HT-29 (cell line): ENCODE measurements at places on chromosomes 3 and 15.

GRCh38 chr15:99983171-99983885 is 250.1 kb upstream of the LYSMD4 start:
- no peak for DNase-seq

DNA sequence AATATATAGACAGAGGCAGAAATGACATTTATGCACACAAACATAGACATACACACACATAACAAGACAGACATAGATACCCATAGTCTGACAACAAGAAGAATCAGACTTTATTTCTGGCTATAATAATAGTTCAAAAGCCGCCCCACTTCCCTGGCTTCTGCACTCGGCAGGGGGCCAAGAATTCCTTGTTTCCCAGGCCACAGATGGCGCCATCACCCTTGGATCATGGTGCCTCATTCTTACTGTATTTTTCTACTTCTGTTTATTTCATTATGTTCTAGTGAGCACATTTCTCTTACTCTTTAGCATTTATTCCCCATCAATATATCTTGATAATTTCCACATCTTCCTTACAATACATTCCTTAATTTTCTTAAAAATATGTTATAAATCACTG is 387.5 kb downstream of the NLGN1 start:
- DNase-seq = no peak

- no peak for DNase-seq
These were observed 378.7 kb downstream of the ZNF385D start for GRCh38 chr3:21372316-21372715.

- peak; percentile 67 for DNase-seq
These were observed at the start of gene MAP6D1 for GRCh38 chr3:183825456-183826161. Gene MAP6D1, minus strand, starts transcription at chr3:183825577. Its CDS starts 30 bp downstream, at chr3:183825547.

DNA sequence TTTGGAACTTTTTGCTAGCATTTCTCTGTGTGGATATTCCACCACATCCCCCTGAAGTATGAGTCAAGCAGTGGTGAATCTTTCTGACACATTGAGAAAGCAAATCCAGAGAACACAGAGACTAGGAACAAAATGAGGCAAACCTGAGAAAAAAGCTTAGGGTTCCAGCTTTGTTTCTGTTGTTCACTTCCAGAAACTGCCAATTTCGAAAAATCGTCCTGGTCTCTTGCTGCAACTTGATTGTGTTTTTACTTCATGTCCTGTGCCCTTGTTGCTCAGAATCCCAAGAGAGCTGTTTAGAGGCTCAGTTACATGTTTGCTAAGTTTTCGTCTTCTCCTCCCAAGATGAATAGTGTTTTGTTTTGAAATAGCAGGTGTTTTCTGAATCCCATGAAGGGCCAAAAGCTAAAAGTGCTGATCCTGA is 13.7 kb downstream of the MAP2K1 start:
- no peak for DNase-seq

- no peak for DNase-seq
These were observed 1041.9 kb downstream of the OTOL1 start for GRCh38 chr3:162538491-162538890.

DNA sequence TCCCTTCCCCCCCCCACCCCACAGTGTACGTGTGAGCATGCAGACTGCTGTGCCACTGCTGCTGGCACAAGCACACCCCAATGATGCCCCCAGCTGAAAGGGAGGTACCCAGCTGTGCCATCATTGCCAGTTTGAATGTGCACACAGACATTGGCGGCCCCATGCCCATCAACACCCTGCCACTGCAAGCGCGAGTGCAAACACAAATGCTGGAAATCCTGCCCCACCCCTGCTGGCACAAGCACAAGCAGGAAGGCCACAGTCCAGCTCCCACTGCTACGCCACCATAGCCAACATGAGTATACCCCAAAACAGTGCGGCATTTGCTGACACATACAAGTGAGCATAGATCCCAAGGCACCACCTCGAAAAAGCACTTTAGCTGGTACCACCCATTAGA is 222.9 kb downstream of the SCAPER start:
- DNase-seq = no peak

GRCh38 chr3:74532446-74532845 is 82.0 kb downstream of the CNTN3 start:
- no peak for DNase-seq

- peak; percentile 47 for DNase-seq
These were observed 47.0 kb downstream of the MTHFS start for GRCh38 chr15:79849789-79850188.

DNA sequence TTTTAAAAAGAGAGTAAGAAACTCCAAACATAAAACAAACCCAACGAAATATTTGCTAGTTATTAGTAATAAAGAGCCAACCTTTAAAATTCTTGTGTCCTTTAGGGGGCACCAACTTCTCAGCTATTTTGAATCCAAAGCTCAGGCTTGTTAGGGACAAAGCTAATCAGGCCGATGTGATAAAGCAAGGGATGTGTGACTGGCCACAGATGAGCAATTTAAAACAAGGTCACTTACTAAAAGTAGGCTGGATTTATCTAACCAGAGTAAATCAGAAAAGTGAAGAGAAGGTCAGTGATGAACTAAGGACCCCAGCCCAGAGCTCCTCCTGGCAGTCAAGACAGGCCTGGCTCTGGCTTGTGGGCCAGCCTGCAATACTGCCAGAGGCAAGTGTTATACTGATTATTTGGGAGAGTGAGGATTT is 108.5 kb downstream of the CYP19A1 start:
- peak; percentile 48 for DNase-seq

GRCh38 chr3:70992562-70993204 is 590.8 kb downstream of the FOXP1 start:
- no peak for DNase-seq

GRCh38 chr15:83115831-83116565 is 8.6 kb downstream of the TM6SF1 start:
- no peak for DNase-seq

- peak; percentile 81 for DNase-seq
These were observed 595 bp downstream of the DPH6 start for GRCh38 chr15:35545316-35545823.

DNA sequence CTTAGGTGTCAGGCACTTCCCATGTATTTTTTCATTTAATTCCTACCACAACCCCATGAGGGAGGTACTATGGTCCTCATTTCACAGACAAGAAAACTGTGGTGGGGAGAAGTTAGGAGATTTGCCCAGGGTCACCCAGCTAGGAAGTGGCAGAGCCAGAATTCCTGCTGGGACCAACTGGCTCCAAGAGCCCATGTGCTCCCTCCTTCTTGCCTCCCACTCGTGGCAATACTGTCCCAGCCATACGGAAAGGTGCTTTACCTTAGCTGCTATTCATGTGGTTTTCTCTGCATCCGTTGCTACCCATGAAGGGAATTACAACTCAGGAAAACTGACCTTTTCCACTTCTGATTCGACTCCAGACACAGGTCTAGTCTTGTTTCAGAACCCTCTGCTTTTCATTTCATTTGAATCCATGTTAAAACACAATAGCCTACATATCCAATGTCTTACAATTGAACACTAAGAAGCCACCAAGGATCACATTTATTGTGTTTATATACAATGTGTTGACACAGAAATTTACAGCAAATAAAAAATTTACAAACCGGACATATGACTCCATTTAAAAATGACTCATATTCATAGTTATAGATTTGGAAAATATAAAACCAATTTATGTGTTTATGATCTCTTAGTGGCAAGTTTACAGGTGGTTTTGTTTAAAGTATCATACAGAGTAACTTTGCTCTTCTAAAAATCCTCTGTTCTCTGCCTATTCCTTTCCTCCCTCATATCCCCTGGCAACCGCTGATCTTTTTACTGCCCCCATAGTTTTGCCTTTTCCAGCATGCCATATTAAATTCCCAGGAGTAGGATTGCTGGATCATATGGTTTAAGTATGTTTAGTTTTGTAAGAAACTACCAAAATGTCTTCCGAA is 58.8 kb downstream of the BTD start:
- no peak for DNase-seq

GRCh38 chr3:34248352-34248751 is 449.9 kb downstream of the PDCD6IP start:
- no peak for DNase-seq

DNA sequence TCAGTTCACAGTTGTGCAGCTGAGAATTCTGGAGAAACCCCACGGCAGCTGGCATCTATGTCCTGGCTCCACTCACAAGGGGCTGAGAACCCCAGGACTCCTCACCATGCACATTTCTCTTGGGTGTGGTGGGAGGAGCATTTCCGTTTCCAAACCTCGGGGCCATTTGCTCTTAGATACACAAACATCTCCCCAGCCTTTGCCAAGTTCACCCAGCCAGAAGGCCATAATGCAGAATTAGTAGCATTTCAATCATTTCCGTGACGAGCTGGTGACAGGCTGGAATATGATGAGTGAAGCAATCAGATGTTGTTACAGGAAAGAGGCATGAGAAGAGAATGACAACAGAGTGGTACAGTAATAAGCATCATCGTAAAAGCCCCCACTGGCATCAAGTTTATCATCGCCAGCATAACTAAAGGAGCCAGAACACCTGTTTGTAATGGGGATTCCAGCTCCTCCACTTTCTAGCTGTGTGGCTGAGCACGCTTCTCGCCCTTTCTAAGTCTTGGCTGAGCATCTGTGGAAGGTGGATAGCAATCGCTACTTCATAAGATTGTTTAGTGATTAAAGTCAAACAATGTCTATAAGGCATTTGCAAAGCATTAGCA is 82.0 kb downstream of the LIPC start:
- DNase-seq = no peak

GRCh38 chr15:29962407-29962806 is 120.3 kb upstream of the GOLGA8J start:
- no peak for DNase-seq

- no peak for DNase-seq
These were observed 112.2 kb upstream of the FLNB start for GRCh38 chr3:57896031-57896430.

DNA sequence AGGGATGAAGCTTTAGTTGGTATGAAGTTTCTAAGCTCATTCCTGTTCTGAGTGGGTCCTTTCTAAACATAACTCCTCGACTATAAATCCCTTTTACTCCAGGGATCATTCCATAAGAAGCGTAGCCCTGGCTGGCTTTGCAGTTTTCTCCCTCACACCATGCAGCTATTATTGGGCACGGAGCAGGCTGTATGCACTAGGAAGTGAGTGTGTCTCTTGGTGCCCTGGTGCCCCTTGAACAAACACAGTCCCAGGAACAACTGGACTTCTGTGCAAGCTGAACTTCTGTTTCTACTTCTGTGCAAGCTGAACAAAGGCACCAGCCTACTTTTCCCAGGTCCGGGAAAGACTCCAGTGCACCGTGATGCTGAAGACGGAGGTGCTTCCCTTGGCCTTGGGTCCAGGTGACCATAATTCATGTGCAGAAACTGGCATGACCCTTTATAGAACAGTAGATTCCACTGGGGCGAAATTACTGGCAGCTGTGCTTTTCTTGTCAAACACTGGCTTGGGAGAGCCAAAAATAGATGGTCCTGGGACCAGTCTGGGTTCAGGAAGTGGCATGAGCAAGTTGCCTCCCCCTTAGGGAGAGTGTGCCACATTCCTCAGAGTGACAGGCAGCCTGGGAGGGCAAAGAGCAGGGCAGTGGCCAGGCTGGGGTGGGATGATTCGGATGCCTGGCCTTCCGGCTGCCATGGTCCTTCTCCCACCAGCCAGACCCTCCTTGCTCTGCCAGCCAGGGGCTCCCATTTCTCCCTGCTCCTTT is 127.2 kb downstream of the SLCO3A1 start:
- DNase-seq = no peak

DNA sequence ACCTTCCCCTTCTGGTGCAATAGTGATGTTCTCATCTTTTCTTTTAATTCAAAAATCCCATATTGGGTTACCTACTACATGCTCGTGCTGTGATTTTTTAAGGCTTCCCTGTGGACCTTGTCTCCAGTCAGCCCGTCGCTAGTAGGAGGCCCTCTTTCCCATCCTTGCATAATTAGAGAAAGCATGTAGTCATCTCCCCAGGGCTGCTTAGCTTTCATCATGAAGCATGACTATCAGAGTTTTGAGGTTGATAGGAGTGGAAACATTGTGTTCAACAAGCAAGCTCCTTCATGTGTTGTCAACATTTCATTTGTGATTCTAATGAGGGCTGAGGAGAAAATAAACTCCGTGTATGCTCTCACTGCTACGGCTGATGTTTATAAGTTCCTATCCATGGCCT is 8.7 kb upstream of the LRTM1 start:
- DNase-seq = no peak

DNA sequence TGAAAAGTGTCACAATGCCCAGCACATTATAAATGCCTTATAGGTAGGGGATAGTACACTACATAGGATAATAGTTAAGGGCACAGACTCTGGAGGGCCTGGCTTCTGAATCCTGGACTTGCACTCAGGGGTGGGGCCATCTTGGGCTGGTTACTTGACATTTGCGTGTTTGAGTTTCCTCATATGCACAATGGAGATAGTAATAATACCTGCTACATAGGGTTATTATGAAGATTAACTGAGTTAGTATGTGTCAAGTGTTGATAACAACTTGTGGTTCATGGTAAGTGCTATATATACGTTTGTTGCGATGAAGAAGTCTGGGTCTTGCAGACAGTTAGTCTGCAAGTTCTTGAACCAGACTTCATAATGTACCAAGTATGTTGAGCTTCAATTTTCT is 37.0 kb downstream of the MITF start:
- DNase-seq = no peak

GRCh38 chr3:45641756-45642155 is 47.2 kb downstream of the LIMD1 start:
- no peak for DNase-seq

DNA sequence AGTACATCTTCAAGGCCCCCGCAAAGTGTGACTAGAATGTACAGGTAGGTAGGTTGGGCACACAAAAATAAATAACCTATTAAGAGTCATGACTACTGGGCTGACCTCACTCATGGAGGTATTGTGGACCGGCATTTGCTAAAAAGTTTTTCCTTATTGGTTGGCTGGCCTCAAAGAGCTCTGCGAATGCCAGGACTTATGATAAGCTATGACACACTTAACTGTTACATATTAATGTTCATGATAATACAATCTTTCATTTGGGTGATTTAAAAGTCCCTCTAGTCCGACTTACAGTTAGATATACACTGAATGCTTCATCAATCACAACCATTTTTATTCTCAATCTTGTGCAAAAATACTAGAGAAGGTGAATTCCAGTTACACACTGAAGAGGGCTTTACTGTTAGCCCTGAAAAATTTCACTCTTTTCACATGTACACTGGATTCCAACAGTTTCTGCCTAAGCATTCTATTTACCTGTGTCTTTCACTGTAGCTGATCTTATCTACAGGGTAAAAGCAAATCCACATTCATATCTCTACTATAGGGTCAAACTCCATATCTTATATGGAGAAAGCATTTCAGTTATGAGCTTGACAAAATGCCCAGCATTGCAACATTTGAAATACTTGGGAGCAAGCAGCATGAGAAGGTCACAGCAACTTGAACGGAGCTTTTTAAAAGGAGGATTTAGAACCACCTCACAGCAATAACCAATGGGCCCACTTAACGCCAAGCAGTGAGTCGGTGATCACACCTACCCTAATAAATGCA is 329.1 kb downstream of the FOXP1 start:
- peak; percentile 60 for DNase-seq

DNA sequence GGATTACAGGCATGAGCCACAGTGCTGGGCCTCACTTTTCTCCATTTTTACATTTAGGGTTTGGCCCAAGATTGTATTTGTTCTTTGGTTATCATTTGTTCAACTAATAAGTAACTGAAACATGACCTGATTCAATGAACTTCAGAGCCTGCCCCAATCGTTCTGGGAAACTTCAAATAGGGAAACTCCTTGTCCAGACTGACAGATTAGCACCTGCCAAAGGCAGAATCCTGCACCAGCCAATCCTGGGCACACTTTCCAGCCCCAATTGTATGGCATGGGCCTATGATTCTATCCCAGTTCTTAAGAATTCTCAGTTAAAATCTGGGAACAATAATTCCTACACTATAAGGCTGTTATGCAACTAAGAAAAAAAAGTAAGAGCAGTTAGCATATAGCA is 18.3 kb upstream of the RAB43 start:
- DNase-seq = no peak
